Activated CD8-positive, alpha-beta memory T cell treated with anti-CD3 and anti-CD28 coated beads, Interleukin-2, amount 10 ng/mL, durations not matched to agents 7 days and 5 days (primary cell): ENCODE measurements at places on chromosomes 12 and 14. TPM values are rescaled to one million over a fixed set of nuclear protein-coding genes. Genes with fewer than 3 reads are reported as not detected.

The KCNC2 gene
- total RNA-seq = not detected

The RFLNA gene
- total RNA-seq = not detected

The OR11H7 gene
- not detected for total RNA-seq

The FAR2 gene
- total RNA-seq = 12.6 TPM

The OR10G2 gene
- total RNA-seq = not detected

The MBIP gene
- 21.3 TPM for total RNA-seq

The AMN gene
- total RNA-seq = 0.53 TPM

The PZP gene
- total RNA-seq = not detected

The ANO4 gene
- not detected for total RNA-seq

The CCDC88C gene
- total RNA-seq = 151 TPM
